ENCODE measurements at places on chromosomes 7 and 10.

GRCh38 chr10:92847202-92847864, 987 bp upstream of the EXOC6 start:
- no peak for DNase-seq

DNA sequence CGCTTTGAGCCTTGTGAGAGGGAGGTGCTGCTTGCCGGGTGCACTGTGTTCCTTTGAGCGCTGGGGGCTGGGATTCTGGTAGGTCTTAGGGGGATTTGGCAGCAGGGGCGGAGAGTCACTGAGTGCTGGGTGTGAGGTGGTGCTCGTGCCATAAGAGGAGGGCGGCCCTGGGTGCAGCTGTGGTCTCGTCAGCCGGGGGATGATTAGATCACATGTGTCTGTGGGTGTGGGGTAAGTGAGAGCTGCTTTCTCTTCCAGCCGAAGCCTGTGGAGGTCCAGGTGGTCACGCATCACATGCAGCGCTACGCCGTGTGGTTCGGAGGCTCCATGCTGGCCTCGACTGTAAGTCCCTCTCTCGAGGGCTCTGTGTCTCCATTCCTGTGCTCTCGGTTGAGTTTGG, 93.7 kb downstream of the ACTR3B start:
- DNase-seq = no peak

DNA sequence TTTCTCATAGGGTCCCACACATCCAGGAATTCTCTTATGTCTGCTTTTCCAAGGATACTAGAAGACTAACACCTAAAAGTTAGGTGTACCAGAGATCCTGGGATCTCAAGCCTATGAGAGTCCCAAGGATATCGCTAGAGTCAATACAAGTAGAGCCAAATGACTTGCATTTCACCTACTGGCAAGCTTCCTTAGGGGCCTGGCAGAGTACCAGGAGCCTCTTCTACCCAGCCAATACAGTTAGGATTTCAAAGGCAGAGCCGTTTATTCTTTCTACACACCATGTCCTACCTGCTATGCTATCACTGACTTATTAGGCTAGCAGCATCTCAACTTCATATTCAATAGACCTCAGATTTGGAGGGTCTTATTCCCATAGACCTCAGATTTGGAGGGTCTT, 53.5 kb upstream of the UNC5B start:
- peak; percentile 2 for DNase-seq

DNA sequence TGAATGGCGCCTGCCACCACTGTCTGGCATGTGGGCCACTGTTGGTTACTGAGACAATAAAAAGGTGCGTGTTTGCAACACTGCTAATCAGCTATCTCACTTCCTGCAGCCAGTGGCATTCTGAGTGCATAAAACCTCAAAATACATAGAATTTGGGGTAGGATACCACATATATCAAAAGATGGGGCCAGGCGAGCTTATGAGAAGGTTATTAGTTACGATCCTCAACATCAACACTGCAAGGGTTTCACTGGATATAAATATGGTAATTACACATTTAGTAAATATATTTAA, 200.2 kb downstream of the WDR37 start:
- no peak for DNase-seq

GRCh38 chr10:11336722-11337162, 274.7 kb downstream of the USP6NL start:
- no peak for DNase-seq

- DNase-seq = peak; percentile 95
Measured at GRCh38 chr7:99142727-99143520, 984 bp downstream of the SMURF1 start.

GRCh38 chr7:157352516-157352915, 15.7 kb downstream of the DNAJB6 start:
- peak; percentile 61 for DNase-seq

DNA sequence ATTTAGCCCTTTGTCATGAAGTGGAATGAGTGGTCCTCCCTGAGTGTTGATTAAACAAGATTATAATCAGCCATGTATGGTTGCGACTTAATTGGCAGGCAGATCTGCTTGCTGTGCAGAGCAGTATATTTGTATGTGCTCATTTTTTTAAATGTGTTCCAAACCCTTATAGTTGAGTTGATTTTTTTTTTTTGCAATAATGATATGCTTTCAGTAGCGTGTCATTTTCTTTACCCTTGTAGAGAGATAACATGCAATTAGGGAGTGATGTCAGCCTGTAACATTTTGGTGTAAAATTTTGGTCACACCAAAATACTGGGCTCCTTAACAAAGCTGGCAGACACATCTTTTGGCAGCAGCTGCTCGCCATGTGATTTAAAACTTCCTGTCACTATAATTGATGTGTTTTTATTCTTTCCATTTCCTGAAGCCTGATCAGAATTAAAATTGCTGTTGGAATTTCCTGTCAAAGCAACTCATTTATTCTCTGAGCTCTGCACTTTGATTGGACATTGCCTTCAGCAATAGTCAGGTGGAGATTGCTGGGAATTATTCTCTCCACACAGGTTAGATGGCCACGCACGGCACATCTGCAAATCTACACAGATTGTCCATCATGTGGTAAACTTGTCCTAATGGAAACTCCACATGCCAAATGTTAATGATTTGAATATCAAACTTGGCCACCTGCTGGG, 125.3 kb downstream of the DYNC1I1 start:
- DNase-seq = no peak
